ENCODE measurements at places on chromosomes 1 and 21.

GRCh38 chr1:205580923-205581180 lies 51.0 kb downstream of the ELK4 start:
- no peak for DNase-seq

GRCh38 chr1:44962729-44963128 lies 23.7 kb downstream of the EIF2B3 start:
- no peak for DNase-seq

GRCh38 chr21:42818328-42818749 lies 61.0 kb downstream of the WDR4 start:
- DNase-seq, result no peak

DNA sequence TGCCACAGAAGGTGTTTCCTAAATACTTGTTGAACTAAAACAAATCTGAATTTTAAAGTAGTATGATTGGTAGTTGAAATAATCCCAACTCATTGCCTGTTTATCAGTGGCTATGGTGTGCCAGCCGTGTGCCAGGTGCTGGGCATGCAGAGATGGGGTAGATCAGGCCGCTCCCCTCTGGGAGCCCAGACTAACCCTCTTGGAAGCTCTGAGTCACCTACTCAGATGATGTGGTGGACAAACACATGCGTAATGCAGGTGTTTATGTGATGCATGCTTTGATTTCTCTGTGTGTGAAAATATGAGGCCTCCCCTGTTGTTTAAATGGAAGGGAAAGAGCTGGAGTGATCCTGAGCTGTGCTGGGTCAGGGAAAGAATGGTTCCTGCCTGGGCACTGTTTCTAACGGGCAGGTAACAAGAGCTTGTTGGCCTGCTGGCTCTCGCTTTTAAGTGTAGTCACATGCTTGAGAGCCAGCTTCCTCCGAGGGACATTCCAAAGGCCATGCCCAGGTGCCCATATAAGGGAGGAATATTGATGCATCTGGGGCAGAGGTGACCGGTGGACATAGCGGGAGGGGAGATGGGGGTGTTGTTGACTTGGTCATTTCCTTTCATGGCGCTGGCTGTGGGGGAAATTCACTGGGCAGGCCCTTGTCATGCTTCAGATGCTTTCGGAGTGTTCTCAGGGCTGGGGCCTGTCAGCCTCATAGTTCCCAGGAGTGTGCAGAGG lies 10.2 kb downstream of the MFN2 start:
- no peak for DNase-seq

DNA sequence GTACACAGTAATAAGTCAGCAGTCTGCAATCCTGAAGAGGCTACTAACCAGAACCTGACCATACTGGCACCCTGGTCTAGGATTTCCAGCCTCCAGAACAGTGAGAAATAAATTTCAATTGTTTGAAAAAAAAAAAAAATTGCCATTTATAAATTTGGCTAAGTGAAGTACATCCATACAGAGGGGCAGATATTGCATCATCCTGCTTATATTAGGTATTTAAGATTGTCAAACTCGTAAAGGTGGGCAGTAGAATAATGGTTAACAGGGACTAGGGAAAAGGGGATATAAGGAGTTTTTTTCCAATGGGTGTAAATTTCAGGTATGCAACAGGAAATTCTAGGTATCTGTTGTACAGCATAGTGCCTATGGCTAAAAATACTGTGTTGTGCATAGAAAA lies 1250.9 kb downstream of the BRINP3 start:
- no peak for DNase-seq

GRCh38 chr1:28779751-28780408 lies 32.1 kb upstream of the OPRD1 start:
- DNase-seq, result no peak

DNA sequence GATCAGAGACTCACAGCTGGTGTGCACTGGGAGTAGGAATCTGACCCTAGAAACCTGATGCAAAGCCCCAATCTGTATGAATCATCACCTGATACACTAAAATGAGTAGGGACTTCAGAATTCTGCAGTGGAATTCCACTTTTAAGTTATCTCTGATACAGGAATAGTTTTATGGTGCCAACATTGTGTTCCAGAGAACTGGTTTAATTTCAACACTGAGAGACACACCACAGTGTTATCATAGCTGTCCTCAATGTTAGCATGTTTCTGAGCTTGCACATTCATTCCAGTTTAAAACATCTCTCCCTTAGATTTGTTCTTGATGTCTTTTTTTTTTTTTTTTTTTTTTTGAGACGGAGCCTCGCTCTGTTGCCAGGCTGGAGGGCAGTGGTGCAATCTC lies 7.1 kb downstream of the UTS2 start:
- no peak for DNase-seq

GRCh38 chr1:15942661-15943327 lies 33.1 kb downstream of the ZBTB17 start:
- no peak for DNase-seq

GRCh38 chr21:31866077-31866511 lies 6.7 kb upstream of the HUNK start:
- peak; percentile 54 for DNase-seq
